Stimulated activated CD4-positive, alpha-beta T cell treated with anti-CD3 and anti-CD28 coated beads, Interleukin-1b, Interleukin-23, amount 100 ng/mL, for 1 hour (primary cell): ENCODE measurements at places on chromosomes 6 and 20.

GRCh38 chr6:167396068-167396658 lies 71.3 kb downstream of the TTLL2 start:
- no peak for DNase-seq

DNA sequence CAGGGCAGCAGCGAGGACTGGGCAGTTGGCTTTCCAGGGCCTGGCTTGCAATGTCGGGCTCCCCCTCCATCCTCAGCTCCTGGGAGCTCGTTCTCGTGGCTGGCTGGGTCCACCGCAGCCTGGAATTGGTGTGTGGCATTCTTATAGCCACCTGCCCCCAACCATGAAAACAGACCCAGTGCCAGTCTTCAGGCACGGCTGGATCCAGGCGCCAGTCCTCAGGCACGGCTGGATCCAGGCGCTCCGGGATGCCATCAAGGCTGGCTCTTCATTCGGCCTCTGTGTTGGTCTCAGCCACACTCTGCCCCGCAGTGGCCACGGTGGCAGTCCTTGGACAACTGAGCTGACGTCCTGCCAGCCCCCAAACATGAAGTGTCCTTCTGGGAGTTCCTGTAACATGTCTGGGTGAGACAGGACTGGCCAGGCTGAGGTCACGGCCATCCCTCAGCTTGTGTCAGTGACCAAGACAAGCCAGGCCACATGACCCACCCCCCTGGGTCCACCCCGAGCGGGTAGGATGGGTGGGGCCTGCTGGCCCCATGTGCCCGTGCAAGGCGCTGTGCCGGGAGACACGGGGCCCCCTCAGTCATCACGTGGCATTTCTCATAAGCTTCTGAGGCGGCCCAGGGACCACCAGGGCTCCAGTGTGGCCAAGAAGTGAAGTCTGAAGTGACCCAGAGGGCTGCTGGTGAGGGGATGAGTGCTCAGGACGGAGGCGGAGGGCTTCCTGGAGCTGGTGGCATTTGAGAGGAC lies 99.0 kb downstream of the TAF4 start:
- DNase-seq, result no peak

DNA sequence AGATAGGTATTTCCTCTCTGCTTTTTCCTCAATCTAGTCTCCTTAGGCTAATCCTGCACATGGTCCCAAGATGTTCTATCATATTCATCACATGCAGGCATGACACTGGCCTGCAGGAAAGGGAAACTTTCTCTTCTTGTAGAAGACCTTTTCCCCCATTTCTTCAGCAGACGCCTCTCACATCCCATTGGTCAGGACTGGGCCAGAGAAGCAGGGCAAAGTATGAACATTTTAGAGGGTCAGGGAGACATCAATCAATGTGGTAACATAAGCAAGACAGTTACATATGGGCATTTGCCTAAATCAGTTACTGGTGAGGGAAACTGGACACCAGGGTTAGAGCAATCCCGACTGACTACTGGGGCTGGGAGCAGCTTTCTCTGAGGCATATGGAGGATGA lies 90.1 kb downstream of the CRYBG1 start:
- no peak for DNase-seq

DNA sequence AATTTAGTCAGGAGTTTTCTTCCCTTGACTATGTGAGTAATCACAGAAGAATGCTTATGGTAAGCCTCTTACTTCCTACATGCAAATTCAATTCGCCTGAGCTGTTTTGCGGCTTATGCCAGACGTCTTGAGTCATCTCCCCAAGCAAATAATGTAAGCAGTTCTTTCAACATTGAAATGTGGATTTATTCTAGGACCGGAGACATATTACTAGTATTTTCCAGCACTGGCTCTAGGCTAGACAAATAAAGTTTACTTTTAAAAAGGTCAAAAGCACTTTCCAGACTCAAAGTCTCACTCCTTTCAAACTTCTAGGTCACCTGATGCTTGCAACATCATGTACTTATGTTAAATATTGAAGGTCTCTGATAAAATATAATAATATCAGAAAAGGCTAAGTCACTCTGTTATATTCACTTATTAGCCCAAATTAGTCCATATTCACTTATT lies 38.1 kb upstream of the NOX3 start:
- DNase-seq, result no peak

GRCh38 chr6:133837801-133838349 lies 51.0 kb upstream of the TCF21 start:
- DNase-seq, result peak; percentile 37

- no peak for DNase-seq
Measured at GRCh38 chr6:9292975-9293374, 857.6 kb upstream of the SLC35B3 start.

DNA sequence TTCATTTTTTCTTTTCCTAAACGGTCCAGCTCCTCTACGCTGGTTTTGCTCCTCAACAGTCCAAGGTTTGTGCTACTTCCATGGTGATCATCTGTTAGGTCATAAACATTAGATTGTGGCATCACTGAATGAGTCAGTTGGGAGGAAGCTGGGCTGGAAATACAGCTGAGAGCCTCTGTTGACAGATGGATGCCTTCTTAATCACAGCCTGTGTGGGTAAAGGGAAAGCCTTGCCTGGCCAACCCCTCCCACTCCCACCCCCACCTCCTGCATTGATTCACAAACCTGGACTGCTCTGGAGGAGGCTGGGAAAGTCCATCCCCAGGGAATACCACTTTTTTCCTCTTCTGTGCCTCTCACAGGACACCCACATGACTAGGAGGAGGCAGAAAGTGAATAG lies 180.6 kb upstream of the CCN2 start:
- no peak for DNase-seq

DNA sequence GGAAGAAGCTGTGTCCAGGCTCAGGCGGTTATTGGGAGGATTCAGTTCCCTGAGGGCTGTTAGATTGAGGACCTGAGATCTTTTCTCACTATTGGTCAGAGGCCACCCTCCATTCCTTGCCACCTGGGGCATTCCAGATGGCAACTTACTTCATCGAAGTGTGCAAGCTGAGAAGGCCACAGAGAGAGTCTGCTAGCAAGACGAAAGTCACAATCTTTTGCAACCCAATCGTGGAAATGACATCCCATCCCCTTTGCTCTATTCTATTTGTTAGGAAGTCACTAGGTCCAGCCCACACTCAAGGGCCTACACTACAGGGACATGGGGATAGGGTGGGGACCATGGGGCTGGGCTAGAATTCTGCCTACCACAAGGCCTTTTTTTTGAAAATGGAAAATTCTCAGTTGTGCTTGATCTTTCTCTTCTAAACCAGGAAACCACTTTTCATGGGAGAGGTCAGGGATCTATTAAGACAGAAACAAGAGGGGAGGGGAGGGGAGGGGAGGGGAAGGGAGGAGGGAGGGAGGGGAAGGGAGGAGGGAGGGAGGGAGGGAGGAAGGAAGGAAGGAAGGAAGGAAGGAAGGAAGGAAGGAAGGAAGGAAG lies 217.2 kb downstream of the BCAS1 start:
- DNase-seq, result no peak

- no peak for DNase-seq
Measured at GRCh38 chr6:3835785-3836184, 13.4 kb upstream of the FAM50B start.

GRCh38 chr6:6711832-6712448 lies 123.4 kb downstream of the LY86 start:
- no peak for DNase-seq

DNA sequence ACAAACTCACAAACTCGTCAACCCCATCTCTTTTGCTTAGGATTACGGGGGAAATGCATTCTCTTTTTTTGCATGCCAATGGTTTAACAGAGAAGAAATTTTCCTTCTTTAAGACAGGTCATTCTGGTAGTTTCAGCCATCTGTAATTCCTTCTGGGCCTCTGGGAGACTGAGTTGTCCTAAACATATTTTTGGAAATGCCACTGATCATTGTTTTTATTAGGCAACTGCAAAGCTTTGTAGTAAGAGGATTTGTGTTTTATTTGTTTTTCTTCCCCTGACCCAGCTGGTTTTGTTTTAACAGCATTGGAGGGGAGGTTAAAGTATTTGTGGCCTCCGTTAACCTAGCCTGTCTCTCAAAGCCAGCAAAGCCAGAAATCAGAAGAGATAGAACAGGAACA lies 73.1 kb upstream of the ISM1 start:
- DNase-seq, result no peak

DNA sequence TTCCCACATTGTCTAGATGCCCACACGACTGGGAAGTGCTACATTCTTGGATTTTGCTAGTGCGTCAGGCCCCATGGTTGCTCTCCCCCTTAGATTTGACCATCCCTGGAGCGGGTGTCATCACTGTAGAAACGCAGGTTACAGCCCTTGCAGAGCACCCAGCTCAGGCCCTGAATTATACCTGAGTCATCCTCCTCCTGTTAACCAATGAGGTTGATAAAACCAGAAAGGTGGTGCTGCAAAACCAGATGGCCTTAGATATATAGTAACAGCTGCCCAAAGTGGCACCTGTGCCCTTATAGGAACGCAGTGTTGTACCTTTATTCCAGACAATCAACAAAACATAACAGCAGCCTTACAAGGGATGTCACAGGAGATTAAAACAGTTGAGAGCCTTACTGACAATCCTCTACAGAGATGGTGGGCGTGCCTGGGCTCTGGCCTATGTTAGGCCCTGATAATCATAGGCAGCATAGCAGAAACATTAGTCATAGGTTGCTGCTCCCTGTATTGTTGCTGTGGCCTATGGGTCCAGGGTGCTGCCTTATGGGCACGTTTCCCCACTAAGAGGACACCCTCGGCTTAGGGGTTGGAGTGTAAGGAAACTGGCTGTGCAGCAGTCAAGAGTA lies 33.6 kb upstream of the HSF2 start:
- DNase-seq, result no peak

GRCh38 chr6:96575359-96575758 lies 12.4 kb downstream of the FHL5 start:
- DNase-seq, result no peak

DNA sequence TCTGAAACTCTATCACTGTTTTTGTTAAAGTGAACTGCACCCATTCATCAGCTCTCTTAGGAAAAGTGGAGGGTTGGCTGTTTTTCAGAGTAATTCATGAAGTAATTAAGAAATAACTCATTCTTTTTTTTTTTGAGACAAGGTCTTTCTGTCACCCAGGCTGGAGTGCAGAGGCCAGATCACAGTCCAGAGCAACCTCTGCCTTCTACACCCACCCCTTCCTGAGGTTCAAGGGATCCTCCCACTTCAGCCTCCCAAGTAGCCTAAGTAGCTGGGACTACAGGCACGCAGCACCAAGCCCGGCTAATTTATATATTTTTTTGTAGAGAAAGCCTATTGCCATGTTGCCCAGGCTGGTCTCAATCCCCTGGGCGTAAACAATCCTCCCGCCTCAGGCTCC lies 2.6 kb downstream of the ZNFX1 start:
- no peak for DNase-seq

- no peak for DNase-seq
Measured at GRCh38 chr20:33604991-33605370, 57.1 kb upstream of the C20orf144 start.

GRCh38 chr20:1979106-1979778 lies 14.6 kb downstream of the PDYN start:
- no peak for DNase-seq

GRCh38 chr20:63753381-63753780 lies 13.8 kb downstream of the SLC2A4RG start:
- DNase-seq, result no peak

GRCh38 chr6:7088076-7088742 lies 19.6 kb upstream of the RREB1 start:
- DNase-seq, result no peak

- DNase-seq, result no peak
Measured at GRCh38 chr6:3813150-3813780, 35.9 kb upstream of the FAM50B start.

- no peak for DNase-seq
Measured at GRCh38 chr20:20938131-20938530, 168.0 kb downstream of the LINC00237 start.

DNA sequence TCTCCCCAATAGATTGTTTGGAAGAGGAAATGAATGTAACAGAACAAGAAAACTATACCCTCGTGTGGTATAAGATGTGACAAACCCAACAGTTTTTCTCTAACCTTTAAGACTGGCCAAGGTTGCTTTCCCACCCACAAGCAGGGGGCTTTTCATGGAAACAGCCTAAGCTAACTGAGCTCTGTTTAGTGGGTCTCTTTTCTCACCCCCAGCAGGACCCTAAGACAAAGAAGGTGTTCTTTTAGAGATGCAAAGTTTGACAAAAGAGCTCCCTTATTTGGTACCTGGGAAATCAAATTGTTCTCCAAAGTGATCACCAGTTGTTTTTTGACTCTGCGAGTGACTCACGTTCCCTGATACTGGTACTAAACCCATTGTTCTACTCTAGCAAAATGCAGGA lies 59.1 kb downstream of the MBOAT1 start:
- no peak for DNase-seq
